ENCODE measurements at places on chromosomes 12 and 14.

DNA sequence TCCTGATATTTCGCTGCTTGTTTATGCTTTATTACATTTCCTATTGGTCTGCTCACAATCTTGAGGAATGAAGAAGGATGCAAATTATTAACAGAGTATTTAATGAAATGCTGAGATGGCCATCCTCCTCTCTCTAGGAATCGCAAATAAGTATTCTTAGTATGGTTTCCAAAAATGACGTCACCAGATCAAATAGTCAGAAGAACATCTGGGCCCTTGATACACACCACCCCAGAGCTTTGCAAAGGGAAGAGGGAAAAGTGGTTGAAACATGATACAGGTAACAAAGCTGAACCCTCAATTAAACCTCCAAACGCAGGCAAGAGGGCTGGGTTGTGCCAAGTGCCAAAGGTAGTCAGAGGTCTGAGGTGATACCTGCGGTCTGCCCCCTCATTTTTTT is 107.3 kb downstream of the BCL11B start:
- no peak for DNase-seq

GRCh38 chr14:99393059-99393655 is 87.5 kb downstream of the SETD3 start:
- peak; percentile 20 for DNase-seq

DNA sequence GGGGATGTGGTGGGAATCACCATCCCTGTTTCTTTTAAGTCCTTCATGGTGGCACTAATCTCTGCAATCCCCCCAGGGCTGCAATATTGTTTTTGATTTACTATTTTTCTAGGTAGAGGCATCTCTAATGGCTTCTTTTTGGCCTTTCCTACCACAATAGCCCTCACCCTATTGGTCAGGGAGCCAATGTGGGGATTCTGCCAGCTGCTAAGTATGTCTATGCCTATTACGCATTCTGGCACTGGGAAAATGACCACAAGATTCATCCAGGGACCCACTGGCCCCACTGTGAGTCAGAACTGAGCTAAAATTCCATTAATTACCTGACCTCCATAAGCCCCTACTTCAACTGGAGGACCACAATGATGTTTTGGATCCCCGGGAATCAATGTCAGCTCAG is 15.9 kb upstream of the GLIPR1L2 start:
- DNase-seq, result no peak

GRCh38 chr12:108597559-108598471 is at the start of gene TMEM119:
TSS of gene TMEM119 (minus strand) at chr12:108598084. CDS start at chr12:108592383, 5,701 bp downstream.
- DNase-seq, result no peak

- DNase-seq, result peak; percentile 54
These were observed 105.1 kb downstream of the SCARB1 start for GRCh38 chr12:124758266-124759220.

- no peak for DNase-seq
These were observed 28.9 kb downstream of the ABCC9 start for GRCh38 chr12:21912318-21912717.

DNA sequence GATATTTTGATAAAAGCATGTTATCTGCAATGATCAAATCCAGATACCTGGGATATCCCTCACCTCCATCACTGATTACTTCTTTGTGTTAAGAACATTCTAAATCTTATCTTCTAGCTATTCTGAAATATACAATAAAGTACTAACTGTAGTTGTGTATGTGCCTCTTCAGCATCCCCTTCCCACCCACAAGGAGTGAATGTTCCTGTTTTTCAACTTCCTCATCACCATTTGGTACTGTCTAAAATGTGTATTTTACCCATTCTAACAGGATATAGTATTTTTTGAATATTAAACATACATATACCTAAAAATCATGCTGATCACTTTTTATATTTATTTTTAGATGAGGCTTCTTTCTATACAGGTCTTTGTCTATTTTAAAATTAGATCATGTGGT is 1252.6 kb downstream of the TMEM121 start:
- no peak for DNase-seq

- DNase-seq, result no peak
These were observed 209.7 kb upstream of the FAR2 start for GRCh38 chr12:28939427-28939826.

GRCh38 chr14:65377576-65377975 is 35.0 kb upstream of the FUT8 start:
- no peak for DNase-seq

DNA sequence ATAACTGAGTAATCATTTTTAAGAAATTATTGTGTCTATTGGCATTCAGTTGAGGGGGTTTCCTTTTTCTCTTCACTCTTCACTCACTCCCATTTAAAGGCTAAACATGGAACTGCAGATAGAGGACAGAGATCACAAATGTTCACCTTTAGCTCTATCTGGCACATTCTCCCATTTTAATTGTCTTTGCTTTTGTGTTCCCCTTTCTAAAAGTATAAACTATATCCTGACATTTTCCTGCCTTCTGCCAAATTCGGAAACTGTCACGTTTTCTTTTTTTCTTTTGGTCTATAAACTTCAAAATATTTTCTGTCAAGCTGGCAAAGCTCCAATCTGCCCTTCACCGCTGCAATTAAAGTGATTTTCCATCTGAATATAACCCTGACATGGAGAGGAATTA is 219.8 kb upstream of the CDKN3 start:
- no peak for DNase-seq

DNA sequence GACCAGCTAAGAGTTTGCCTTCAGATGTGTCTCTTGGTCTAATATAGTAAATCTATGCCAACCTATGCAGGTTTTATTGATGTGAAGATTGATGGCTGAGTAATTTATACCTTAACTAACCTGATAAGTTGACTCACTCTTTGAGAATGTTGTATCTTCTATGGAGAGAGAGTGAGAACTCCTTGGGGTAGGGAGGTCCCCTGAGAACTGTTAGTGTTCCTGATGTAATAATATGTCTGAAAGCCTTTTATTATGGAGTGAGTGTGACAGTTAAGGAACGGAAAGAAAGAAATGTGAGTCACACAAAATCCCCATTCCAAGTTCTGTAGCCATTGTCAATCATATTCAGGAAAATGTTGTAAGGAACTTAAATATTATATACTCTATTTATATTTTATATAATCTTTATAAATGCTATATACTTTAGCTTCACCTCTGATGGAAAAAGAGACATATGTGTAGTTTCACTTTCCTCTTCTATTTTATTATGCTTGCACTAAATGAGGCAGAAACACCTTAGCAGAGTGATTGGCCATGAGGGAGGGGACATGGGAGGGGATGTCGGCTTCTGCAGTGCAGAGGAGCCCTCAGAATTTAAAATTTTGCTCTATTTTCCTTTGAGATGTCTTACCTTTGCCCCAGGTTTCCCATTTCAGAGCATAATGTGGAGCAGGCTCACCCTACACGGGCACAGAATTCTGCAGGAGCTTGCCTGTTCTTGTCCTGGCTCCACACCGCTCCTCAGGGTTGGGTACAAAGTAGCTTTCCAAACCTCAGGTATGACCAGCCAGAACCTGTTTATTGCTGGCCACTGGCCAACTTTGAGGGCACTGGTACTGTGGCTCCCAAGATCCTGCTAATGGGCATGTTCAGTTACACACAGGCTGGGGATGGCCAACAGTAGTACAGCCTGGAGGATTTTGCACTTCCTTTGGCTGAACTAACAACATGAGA is 57.7 kb downstream of the ARF6 start:
- no peak for DNase-seq

DNA sequence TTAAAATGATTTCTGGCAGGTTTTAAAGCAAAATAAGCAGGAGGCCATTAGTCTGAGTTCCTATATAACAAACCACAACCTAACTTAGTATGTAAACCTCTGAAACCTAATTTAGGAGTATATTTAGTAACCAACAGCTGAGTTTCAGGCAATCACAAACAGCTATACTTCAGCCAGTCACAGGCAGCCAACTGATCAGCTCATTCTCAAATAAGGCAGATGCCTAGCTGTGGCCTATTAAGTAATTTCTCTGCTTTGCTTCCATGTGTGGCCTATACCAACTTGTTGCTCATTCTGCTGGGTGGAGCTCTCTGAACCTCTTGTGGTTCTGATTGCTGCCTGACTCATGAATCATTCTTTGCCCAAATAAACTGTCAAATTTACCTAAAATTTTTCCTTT is 408.9 kb upstream of the FBXO33 start:
- DNase-seq, result no peak

- DNase-seq, result no peak
These were observed 141.0 kb downstream of the RASSF9 start for GRCh38 chr12:85695097-85695715.

DNA sequence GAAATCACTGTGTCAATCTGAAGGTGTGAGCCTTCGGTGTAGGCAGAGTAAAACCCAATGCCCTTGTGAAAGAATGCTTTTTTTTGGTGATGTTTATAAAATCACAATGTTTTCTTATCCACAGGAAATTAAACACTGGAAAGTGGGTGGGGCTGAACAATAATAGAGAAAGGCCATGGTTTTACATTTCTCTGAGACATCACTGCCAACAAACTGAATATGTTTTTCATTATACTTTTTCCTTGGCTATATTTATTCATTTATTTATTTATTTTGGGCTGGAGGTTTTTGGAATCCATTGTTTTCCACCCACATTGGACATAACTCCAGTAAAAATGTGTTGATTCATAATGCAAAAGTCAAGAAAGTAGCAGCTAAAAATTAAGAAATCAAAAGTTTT is 16.9 kb downstream of the LRRK2 start:
- no peak for DNase-seq

DNA sequence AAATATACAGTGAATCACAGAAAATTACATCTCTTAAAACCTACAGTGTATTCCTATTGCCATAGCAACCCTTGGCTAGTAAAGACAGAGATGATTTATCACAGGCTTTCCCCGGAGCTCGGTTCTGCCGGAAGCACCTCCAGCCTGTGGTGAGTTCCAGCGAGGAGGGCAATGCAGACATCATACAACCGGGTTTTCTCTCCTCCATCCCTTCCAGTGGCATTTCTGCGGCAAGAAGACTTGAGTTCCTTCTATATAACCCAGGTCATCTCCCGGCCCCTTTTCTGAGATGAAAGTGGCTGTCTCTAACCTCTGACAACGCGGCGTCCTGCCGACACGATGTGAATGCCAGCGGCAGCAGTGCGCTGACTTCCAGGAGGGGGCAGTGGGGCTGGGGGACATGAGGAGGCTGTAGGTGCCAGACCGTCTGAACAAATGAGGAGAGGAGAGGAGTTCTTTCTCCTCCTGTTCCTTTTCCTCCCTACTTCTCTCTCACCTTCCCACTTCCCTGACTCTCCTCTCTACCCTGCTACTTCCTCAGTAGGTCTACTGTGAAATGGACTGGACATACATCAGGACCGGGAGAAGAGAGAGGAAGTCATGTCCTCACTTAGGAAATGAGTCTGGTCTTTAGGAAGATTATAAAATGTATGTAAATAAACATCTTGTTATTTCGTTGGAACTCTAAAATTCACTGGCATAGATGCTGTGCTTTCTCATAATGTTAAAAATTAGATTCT is 68.6 kb upstream of the MAX start:
- peak; percentile 14 for DNase-seq

DNA sequence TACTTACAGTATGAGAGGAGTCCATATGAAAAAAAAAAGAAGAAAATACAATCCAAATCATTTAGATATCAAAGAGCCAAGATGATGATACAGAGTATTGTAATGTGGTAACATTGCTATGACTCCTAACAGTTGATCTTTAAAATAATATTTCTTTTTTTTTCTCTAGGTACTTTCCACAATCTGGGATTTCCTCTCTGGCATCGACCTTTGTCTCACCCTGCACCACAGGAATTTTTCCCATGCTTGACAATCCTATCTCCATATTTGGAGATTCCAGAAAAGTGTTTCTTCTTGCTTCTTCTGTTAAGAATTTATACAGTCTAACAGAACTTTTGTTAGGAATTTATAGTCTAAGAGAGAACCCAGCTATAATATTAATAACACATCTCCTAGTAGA is 184.4 kb downstream of the ITPR2 start:
- DNase-seq, result no peak

DNA sequence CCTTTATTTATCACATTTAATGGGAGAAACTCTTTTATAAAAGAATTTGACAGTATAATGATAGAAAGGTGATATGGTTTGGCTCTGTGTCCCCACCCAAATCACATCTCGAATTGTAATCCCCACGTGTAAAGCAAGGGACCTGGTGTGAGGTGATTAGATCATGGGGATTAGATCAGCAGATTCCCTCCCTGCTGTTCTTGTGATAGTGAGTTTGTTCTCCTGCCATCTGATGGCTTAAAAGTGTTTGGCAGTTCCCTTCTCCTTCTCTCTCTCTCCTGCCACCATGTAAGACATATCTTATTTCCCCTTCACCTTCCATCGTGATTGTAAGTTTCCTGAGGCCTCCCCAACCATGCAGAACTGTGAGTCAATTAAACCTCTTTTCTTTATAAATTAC is 1110.3 kb downstream of the FLRT2 start:
- no peak for DNase-seq

DNA sequence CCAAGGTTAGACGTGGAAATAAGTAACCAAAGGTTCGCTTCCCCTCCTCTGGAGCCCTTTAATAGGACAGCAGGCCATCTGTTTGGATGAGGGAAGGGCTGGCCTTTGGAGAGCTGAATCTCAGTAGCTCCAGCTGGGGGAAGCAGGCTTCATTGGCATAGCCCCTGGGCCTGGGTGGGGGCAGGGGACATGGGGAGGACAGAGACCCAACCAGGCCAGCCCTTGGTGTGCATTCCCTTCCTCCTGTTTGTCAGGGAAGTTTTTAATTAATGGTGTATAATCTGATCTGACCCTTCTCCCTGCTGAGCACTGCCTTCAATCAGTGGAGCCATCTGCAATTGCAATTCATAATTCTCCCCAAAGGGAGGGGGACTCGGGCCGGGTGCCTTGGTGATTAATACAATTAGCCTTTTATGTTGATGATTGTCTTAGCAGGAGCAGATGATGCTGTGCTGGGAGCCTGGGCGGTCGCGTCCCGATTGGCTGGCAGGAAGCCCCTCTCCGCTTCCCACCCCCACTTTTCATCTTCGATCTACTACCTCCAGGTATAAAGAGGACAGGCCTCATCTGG is 6.4 kb downstream of the AQP6 start:
- no peak for DNase-seq

DNA sequence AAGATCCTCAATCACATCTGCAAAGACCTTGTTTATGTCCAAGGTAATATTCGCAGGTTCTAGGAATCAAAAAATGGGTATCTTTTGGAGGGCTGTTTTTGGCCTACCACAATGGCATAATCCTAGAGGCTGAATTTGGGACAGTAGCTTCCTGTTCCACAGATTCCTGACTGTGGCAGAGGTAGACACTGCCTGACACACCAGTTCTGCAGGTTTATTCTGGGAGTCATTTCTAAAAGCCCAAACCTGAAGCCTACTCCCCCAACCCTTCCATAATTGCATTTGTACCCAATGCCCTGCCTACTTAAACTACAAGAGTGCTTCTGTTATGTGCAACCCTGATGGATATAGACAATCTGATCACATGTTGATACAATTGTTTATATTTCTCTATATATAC is 378.9 kb downstream of the PCNX1 start:
- no peak for DNase-seq

DNA sequence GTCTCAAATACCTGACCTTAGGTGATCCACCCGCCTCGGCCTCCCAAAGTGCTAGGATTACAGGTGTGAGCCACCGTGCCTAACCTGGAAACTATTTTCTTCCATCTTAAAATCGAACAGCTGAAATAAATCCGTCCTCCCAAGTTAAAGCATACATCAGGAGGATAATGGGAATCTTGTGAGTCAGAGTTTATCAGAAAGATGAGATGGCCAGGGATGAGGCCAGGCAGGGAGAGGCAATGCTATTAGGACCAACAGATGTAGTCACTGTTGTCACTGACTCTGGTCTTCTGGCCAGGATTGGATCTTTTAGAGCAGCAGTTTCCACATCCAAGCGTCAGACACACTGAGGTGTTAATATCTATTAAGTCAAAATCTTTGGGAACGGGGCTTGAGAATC is 61.7 kb upstream of the USP44 start:
- no peak for DNase-seq

GRCh38 chr12:24084800-24085199 is 135.3 kb upstream of the SOX5 start:
- no peak for DNase-seq
